ENCODE measurements at places on chromosomes 2 and 18.

GRCh38 chr2:97936199-97936598 is 59.5 kb downstream of the TMEM131 start:
- DNase-seq = no peak

DNA sequence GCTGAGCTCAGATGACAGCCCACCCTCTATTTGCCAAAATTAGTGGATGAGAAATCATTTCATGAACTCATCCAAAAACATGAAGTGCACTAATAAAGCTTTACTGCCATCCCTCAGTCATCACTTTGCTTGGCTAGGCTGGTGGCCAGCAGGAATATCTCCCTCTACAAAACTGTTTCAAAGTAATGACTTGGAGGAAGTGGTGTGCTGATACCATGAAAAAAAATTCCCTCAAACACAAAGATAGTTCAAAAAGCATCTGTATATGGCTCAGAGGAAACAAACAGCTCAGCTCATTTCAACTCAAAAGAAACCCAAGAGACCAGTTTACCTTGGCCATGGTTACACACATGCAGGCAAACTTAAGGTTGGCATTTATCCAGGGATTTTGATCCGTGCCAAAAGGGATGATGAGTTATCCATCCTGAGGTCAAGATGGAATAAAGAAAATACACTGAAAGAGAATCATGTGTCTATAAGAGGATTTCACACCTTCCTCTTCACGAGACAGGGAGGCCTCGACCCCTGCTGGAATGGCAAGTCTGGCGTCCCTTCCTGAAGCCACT is 18.4 kb upstream of the WIPF1 start:
- no peak for DNase-seq

DNA sequence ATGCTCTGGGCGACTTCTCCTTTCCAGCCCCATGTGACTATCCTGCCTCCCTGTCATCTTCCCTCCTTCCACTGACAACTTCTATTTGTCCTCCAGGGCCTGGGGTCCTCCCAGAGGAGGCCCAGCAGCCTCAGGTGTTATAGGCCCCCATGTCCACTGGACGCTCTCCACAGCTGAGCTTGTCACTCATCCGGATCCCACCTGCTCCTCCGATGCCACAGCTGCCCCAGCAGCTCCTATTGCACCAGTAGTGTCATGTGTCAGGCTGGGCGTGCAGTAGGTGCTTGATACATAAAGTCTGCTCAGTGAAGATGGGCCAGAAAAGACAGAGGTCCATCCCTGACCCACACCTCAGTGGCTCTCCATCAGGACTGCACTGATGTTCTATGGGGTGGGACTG is 305.7 kb upstream of the MYT1L start:
- no peak for DNase-seq

- no peak for DNase-seq
Measured at GRCh38 chr18:11859282-11859830, 8.1 kb downstream of the CHMP1B start.

DNA sequence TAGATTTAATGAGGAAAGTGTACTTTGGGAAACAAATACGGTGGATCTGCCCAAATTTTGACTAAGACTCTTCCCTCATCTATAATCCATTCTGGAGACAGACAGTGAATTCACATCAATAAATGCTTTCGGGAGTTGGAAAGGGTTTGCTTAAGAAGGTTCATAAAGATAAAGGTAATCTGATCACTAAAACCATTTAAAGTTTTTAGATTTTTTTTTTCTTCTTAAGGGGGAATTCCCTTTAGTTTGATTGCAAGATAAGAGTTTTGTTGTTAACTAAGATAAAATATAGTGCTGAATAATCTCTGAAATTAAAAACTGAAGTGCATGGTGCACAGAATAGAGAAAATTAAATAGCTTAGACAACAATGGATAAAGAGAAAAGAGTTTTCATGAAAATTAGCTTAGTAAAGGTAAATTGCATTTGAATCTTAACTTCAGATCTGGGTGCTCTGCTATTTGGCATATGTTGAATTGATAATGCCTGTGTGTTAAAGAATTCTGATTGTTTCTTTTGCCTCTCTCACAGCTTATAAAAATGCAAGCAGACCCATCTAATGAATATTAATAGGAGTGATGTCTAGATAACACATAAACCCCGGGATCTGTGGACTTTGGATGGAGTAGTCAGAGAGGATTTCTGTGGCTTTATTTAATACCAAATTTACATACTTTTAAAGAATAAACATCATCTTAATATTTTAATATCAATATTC is 100.8 kb downstream of the MEIS1 start:
- no peak for DNase-seq

DNA sequence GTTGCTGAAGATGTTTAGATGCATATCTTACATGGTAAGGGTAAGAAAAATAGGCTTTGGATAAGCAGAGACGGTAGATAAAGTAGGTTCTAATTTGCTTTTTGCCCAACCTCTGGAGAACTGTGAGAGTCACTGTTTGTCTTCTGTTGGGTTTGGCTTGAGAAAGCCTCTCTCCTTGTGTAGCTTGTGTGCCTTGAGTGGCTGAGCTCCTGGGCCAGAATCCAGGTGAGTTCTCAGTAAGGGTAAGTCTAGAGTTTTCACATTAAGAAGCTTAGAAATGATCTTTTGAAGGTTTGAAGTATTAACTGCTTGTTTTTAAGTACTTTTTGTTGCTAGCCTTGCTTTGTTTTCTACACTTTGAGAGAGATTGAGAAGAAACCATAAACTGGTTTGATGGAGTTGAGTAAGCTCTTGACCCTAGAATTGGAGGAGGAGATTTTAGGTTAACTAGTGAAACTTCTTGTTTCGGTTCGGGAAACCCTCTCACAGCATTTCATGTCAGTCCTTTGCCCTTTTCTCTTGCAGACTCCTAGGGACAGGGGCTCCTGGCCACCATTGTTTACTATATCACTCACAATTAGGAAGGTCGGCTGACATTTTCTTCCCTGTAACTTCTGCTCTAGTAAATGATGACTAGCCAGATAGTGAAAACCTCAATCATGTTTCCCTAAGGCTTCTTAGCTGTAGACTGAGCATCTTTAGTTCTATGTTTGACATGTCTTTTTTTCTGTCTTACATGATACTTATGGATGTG is 26.0 kb downstream of the MAP4K4 start:
- no peak for DNase-seq

All from anterior cingulate cortex (tissue), 58 donors.